ENCODE measurements at places on chromosomes 3 and 15.

- no peak for DNase-seq
Measured at GRCh38 chr3:138439646-138440045, 5.2 kb downstream of the ESYT3 start.

- no peak for DNase-seq
Measured at GRCh38 chr15:73571346-73571745, 61.8 kb downstream of the NPTN start.

DNA sequence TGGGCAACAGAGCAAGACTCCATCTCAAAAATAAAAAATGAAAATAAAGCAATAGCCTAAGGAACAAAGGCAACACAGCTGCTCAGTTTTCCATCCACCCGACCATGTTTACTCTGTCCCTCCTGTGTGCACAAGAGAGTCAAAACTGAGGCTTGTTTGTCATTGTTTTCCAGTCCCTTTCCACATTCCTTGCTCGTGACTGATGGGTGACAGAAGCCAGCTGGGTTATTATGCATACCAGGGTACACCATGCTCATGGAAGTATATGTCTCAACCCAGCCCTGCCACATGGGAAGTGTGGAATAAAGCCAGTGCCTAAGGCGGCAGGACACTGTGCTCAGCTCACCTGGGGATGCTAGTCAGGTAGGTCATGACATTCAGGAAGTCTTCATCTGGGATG, 49.5 kb downstream of the MCF2L2 start:
- no peak for DNase-seq

DNA sequence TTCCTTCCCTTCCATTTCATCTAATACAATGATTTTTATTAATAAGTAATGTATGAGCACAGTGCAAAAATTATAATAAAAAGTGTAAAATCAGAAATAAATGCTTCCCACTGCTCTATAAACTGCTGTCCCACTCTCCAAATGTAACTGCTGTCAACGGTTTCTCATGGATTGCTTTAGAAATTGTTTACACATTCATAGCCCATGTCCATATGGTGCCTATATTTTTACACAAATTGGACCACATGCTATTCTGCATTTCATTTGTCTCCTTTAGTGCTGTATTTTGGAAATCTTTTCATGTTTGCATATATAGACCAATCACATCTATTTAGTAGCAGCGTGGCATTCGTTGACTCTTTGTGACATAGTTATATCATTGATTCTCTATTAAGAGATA, 164.7 kb upstream of the SLCO3A1 start:
- DNase-seq = no peak

GRCh38 chr15:57596978-57597377, 5.3 kb downstream of the MYZAP start:
- DNase-seq = peak; percentile 89

- DNase-seq = no peak
Measured at GRCh38 chr3:4825436-4826236, 153.6 kb upstream of the BHLHE40 start.

DNA sequence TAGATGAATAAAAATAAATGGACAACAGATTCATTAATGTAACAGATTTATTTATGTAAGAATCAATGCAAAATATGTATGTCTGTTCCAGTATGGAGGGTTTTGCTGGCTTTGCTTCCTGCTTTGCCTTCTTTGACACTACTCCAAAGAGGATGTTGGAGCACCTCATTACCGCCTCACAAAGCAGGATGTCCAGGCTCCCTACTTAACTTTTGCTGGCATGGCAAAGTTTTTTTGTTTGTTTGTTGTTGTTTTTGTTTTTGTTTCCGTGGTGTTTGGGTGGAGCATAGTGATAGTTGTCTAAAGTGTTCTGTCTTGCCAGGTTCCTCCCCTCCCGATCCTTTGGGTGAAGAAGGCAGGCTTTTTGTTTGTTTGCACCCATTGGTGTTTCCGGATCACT, 38.7 kb downstream of the DIPK2A start:
- no peak for DNase-seq
